ENCODE measurements at places on chromosomes 2 and 18.
A peak's percentile ranks its signal among the peaks of the same experiment; 100 is the strongest.

DNA sequence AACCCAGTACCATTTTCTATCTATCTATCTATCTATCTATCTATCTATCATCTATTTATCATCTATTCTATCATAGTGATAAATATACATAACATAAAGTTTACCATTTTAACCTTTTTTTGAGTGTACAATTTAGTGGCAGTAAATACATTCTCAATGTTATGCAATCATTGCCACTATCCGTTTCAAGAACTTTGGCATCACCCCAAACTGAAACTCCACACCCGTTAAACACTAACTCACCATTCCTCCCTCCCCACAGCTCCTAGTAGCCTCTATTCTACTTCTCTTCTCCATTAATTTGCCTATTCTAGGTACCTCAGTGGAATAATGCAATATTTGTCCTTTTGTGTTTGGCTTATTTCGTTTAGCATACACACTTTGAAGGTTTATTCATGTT lies 82.5 kb upstream of the KCNE4 start:
- DNase-seq: no peak

GRCh38 chr18:54881229-54881768 lies 53.0 kb downstream of the RAB27B start:
- no peak for DNase-seq

- no peak for DNase-seq
Measured at GRCh38 chr2:178479275-178479616, 846 bp upstream of the FKBP7 start.

DNA sequence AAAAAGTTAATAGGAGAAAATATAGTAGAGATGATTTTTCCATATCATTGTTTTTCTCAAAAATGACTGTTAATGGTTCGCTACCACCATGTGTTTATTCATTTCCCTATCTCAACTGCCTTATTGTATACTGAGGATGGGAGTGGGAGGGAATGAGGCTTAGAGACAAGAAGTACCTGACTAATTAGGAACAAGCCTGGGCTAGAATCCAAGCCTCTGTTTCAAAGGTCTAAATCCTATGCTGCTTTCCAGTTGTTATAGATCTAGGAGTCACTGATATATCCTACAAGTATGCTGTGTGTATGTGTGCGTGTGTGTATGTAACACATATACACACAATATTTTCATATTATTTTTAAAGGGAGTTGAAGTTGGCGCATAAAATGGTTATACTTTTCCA lies 465.9 kb downstream of the EPHA4 start:
- DNase-seq: no peak

DNA sequence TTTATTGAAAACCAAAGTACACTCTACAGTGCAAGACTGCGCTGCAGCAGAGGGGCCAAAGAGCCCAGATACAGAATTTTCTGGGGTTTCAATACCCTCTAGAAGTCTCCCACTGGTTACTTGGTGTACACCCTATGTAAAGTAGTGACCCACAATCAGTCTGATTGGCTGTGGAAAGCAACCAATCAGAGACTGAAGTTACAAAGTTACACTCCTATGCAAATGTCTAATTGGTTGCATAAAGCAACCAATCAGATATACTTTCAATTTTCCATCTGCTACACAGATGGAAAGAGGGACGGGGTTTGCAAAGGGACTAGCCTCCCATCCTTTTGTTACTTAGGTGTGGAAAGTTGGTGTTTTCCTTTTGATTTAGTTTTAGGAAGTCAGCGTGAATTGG lies 198.9 kb upstream of the SH3BP4 start:
- no peak for DNase-seq

DNA sequence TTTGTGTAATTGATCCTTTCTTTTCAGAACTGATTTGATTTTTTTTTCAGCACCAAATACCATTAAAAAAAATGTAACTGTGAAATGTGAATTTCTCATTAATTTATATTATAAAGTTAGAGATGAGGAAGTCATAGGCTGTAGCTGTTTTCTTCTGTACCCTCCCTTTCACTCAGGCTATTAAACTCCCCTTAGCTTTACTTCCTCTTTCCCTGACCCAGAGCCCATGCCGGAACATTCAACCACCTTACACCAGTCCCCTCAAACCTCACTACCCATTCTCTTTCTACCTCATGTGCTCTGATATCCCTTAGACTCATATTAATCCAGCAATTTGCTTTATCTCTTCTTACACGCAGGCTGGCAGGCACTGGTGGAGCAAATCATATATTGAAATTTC lies 12.4 kb downstream of the GALNT5 start:
- DNase-seq: no peak

- no peak for DNase-seq
Measured at GRCh38 chr2:52107124-52107523, 1075.2 kb upstream of the NRXN1 start.

DNA sequence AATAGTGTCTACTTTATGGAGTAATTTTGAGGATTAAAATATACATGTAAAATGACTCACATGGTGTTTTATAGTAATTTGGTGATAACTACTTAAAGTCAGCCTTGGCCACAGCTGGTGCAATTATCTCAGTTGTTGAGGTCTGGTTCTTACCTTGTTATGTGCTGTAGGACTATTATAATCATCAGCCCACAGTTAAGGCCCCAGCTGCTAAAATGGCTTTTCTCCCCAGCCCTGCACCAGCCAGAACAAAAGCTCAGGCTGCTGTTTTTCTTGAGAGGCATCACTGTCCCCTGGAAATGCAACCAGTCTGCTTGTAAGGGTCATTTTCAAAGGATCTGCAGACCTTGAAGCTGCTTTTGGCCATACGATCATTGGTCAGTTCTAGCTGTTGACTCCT lies 283.3 kb upstream of the THUMPD2 start:
- DNase-seq: no peak

GRCh38 chr2:126982935-126983334 lies 84.2 kb downstream of the TEX51 start:
- no peak for DNase-seq

- DNase-seq: no peak
Measured at GRCh38 chr2:239355724-239356123, 45.1 kb downstream of the HDAC4 start.

DNA sequence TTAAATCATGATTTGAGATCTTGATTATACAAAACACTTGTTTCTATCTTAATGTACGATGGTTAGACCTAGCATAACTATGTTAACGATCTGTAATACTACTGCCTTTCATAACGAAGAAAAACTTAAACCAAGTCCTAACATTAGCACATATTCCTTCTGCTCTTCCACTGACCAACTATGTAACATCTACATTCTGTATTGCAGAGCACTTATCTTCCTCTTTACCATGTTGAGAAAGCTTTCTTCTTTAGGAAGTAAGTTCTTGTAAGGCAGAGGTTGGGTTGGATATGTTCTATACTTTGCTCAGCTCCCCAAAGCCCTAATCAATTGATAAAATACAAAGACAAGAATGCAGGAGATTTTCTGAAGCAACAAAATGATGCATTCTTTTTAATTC lies 7.9 kb upstream of the ZNF407 start:
- no peak for DNase-seq

GRCh38 chr18:73717570-73717969 lies 430.1 kb downstream of the FBXO15 start:
- DNase-seq: no peak

DNA sequence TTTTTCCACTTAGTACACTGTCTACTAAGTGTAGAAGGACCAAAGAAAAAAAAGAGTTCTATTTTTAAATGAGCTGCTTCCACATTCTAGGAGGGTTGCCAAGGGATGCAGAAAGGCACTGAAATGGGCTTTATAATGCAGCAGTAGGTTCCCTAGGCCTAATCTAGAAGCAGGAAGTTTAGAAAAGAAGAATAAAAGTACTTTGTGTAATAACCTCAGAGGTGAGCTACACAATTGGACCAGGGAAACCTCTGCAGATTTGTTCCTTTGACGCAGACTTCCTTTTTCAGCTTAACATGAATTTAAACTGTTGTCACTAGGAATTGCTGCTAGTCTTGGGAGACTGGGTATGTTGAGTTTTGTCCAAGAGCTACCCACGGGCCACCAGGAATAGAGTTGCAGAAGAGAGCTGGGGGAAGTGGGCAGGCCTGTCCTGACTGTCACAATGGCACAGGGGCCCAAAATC lies 34.6 kb upstream of the RAB1A start:
- peak; percentile 52 for DNase-seq

GRCh38 chr2:203715744-203716143 lies 9.3 kb downstream of the CD28 start:
- DNase-seq: no peak

GRCh38 chr18:12532661-12533060 lies 124.9 kb downstream of the PRELID3A start:
- DNase-seq: no peak

- no peak for DNase-seq
Measured at GRCh38 chr18:42838546-42839145, 276.8 kb downstream of the RIT2 start.

- no peak for DNase-seq
Measured at GRCh38 chr2:189010536-189010935, 36.4 kb downstream of the COL3A1 start.

- DNase-seq: no peak
Measured at GRCh38 chr2:178756843-178757242, 50.4 kb downstream of the TTN start.

GRCh38 chr2:167929484-167929883 lies 317.9 kb downstream of the STK39 start:
- no peak for DNase-seq

GRCh38 chr2:17857021-17857420 lies 21.4 kb upstream of the KCNS3 start:
- DNase-seq: no peak

- DNase-seq: no peak
Measured at GRCh38 chr2:25618676-25619075, 54.7 kb downstream of the DTNB start.

DNA sequence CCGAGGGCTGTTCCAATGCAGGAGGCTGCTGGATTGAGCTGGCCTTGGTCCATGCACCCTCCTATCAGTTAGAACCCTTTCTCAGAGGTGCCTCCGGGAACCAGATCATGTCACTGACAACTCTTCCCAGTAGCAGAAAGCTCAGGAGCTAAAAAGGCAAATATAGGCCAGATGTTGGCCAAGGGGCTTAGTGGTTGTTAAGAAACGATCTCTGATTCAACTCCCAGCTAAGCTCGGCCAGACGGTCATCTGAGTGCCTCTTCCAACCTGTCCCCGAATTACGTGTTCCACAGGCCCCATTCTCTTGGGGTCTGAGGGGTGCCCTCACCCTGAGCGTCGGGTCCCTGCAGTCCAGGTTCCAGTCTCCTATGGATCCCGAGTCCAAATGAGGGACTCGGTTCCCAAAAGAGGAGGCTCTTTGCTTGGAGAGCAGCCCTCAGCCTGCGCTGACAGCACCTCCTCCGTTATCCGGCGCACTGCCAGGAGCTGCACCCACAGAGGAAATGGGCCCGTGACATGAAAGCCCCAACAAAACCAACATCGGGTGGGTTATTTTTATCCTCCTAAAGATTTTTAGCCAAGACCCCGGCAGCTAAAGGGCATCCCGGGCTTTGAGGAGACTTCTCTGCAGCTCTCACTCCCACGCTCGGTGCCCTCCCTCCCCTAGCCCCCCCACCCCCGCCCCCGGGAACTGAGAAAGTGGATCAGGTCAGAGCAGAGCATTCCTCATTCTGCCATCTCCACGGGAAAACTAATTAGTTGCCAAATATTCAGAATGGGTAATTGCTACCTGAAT lies 106.6 kb upstream of the ID2 start:
- peak; percentile 54 for DNase-seq

GRCh38 chr2:228767196-228767595 lies 503.9 kb downstream of the PID1 start:
- DNase-seq: no peak

DNA sequence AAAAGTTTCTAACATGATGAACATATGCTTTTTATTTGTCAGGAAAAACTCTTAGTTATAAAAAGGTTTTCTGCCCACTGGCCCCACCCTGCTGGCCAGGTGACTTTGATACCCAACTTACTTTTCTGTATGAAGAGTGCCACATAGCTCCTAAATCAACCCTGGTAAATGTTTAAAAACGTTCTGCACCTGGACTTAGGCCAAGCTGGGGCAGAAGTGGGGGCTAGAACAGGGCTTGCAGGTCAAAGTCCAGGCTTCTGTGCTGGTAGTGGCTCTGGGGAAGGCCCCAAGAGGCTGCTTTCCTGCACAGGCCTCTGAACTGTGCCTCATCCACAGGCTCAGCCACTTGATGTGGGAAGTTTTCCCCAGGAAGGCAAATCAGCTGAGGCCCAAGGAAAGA lies 171.7 kb downstream of the ANKRD30B start:
- no peak for DNase-seq

DNA sequence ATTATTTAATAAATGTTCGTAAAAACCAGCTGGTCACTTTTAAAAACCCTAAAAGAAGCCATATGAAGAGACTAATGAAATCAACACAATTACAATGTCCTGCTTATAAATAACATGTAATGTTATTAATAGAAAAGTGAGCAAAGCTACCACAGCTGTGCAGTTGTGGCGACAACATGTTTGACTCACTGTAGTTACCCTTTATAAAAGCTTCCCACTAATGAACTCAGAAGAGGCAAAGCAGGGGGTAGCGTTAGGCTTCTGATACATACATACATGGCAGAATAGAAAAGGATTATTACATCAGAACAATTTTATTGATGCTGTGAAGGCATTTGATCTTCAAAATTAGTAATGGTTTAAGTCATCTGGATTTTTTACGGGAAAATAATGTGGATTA lies 219.7 kb downstream of the SLC4A10 start:
- no peak for DNase-seq

DNA sequence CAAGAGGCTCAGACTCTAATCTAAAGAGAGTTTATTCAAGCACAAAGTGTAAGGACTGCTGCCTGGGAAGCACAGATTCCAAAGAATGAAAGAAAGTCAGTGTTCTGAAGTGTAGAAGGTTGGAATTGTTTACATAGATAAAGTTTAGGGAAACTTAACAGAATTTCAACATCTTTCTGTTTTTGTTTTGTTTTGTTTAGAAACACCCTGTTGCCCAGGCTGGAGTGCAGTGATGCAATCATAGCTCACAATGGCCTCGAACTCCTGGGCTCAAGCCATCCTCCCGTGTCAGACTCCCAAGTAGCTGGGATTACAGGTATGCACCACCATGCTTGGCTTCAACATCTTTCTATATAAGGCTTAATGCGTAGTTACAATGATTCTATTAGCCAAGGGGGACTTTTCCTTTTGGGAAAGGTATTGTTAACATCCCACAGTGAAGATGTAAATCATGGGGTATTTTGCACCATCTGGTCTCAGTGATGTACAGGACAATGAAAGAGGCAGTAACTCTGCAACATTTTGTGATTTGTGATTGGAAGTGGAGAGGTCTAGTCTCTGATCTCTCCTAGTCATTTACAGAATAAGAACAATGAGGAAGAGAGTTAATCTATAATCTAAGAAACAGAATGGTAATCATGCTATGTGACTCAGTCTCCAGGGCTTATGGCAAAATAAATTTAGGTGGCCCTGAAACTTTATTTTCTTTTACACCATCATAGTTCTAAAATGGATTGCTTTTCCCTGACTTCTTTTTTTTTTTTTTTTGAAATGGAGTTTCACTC lies 45.6 kb upstream of the MSH6 start:
- no peak for DNase-seq

GRCh38 chr18:67417864-67418523 lies 98.5 kb downstream of the DSEL start:
- no peak for DNase-seq

All from frontal cortex (tissue), 4 donors.